NAMALWA (cell line): ENCODE measurements at places on chromosomes 7 and 10.

GRCh38 chr7:4209966-4210365, 472.1 kb upstream of the FOXK1 start:
- DNase-seq = no peak

- DNase-seq = no peak
Measured at GRCh38 chr7:84617265-84618030, 422.9 kb upstream of the SEMA3A start.

DNA sequence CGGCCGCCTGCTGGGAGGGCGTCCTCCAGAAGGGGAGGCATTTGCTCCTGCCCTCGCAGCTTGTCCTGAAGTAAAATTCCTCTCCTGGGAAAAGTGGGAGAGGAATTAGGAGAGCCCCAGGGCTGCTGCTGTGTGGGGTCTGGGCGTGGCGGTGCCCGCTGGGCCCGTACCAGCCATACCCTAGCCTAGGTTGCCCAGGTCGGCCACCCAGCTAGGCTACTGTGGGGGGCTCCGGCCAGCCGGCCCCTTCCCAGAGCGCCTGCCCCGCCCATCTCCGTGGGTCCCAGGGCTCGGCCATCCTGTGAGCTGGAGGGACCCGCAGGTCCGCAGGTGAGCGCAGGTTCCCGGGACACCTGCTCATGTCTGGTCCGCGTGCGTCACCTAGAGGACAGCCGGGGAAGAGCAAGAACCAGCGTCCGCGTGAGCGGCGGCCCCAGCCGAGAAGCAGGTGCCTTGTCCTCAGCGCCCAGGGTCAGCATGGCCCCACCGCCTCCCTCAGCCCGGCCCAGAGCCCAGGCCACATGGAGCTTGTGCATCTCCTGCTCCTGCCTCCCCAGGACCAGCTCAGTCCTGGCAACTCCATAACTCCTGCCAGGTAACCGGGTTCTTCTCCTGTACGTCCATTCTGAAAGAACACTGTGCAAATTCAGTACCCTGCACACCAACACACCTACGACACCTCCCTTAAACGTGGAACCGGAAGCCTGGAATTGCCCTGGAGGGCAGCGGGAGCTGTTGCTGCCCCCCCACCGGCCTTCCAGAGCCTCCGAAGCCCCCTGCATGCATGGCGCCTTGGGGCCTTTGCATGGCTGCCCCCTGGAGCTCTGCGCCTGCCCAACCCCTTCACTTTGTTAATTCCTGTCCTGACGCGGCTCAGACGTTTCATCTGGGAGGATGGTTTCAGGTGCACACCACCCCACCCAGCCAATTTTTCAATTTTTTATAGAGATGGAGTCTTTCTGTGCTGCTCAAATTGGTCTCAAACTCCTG, 22.8 kb upstream of the FOXL3 start:
- DNase-seq = no peak

GRCh38 chr7:127819975-127820731, 168.2 kb downstream of the SND1 start:
- no peak for DNase-seq

- DNase-seq = no peak
Measured at GRCh38 chr10:79375321-79376077, 28.2 kb downstream of the PPIF start.

DNA sequence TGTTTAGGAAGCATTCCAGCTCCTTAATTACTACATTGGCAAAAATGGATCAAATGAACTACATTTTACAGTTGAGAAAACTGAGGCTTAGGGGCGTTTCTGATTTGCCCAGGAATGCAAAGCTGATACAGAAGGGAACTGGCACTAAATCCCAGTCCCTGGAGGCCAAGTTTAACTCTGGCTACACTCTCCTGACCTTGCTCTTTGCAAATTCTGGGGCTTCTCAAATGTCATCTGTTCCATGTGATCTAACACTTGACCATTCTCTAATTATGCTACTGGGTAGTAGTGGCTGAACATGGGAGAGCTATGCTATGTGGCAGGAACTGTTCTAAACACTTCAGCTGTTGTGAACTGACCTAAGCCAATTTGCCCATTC, 11.3 kb upstream of the HABP2 start:
- no peak for DNase-seq

DNA sequence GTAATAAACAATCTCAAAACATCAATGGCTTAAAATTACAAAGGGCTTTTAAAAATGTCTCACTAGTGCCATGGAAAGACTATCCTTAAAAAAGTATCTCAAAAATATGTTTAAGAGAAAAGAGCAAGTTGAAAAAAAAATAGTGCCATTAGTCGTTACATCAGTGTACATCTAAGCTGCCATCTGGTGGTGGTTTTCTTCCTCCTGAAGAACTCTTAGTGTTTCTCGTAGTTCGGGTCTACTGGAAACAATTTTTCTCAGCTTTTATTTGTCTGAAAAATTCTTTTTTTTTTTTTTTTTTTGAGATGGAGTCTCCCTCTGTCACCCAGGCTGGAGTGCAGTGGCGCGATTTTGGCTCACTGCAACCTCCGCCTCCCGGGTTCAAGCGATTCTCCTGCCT, 5.9 kb upstream of the GARIN1A start:
- peak; percentile 67 for DNase-seq

- no peak for DNase-seq
Measured at GRCh38 chr7:135282561-135283254, 49.1 kb downstream of the STRA8 start.

- no peak for DNase-seq
Measured at GRCh38 chr7:133470-133869, 58.9 kb upstream of the FAM20C start.

GRCh38 chr7:28855538-28856217, 102.5 kb downstream of the TRIL start:
- no peak for DNase-seq

GRCh38 chr10:47378606-47379444, 5.3 kb downstream of the ZNF488 start:
- DNase-seq = no peak

- DNase-seq = no peak
Measured at GRCh38 chr10:112700215-112700671, 249.8 kb upstream of the TCF7L2 start.

- DNase-seq = no peak
Measured at GRCh38 chr7:132557489-132558044, 18.7 kb downstream of the PLXNA4 start.

GRCh38 chr7:36532981-36533499, 143.4 kb downstream of the ANLN start:
- DNase-seq = no peak

GRCh38 chr10:116868722-116869121, 19.4 kb downstream of the ENO4 start:
- no peak for DNase-seq

DNA sequence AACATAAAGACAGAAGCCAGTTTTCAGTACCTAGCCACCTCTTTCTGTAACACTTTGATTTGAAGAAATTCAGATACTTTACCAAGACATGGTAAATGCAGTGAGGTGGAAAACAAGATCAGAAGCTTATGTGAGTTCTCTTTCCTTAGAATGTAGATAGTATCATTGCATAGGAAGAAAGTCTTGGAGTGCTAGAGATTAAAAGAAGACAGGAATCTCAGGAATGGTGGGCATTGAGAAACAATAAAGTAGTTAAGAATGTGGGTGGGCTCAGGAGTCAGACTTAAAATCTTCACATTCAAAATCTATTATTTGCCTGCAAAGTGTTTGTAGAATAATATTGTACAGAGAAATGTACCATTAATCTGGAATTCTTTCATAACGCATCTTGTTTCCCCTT, 58.9 kb downstream of the POLL start:
- no peak for DNase-seq

- DNase-seq = no peak
Measured at GRCh38 chr7:152189061-152189460, 163.6 kb downstream of the GALNT11 start.

DNA sequence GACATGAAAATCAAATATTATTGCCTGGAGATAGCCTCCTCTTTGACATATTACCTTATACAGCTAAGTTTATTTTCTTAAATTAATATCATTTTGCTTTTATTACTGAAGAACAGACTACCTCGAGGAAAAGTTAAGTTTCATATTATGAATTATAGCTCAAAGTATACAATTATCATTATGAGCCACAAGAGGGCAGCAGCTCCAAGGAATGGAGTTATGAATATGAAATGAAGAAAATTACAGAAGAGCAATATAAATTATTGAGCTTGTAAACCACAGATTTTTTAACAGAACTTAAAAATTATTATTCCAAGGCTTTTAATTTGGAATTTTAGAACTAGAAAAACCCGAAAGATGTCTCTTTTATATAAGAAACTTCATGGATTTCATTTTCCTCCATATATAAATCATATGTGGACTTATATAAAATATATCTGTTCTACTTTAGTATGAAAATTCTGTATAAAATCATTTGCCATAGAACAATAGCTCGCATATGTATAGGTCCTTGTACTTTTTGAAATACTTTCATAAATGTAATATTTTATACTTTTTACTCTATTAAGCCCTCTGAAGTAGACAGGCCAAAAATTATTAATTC, 40.1 kb downstream of the IQUB start:
- DNase-seq = peak; percentile 79

- no peak for DNase-seq
Measured at GRCh38 chr7:143375298-143376034, 5.7 kb upstream of the ZYX start.

DNA sequence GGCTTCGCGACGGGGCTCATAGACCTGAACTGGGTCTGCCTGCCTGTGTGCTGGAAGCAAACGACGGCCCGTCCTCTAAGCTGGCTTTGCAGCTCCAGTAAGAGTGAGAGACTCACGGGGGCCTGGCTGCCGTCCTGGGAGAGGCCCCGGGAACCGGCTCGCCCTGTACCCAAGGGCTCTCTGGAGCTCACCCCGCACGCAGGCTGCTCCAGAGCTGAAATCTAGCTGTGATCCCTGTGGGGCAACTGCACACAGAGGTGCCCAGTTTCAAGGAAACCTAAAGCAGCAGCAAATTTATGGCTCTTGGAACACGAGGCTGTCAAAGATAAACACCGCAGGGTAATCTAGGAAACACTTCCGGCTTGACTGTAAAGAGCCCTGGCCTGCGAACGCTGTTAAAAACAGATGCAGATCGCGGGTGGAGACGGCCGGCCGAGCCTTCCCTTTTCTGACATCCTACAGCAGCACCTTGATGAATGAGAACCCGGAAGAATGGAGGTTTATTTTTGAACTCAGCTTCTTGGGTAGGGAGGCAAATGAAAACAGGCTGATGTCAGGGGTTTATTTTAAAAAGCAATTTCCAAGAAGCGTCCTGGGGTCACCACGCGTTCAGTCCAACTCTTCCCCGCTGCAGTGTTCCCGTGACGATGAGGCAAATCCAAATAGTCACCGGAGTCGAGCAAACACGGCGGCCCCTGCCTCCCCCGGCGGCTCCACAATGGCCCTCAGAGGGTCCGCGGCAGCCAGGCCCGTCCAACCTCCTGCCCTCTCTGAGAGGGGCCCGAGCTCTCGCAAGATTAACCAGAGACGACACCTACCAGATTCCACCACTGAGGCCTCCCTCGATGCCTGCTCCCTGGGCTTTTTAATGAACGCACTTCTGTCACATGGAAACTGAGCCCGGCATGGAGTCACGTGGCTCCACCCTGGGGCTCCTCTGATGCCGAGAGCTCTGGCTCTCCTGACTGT, 29.6 kb downstream of the AMZ1 start:
- DNase-seq = no peak

GRCh38 chr7:27595009-27595408, 67.7 kb downstream of the HIBADH start:
- no peak for DNase-seq

DNA sequence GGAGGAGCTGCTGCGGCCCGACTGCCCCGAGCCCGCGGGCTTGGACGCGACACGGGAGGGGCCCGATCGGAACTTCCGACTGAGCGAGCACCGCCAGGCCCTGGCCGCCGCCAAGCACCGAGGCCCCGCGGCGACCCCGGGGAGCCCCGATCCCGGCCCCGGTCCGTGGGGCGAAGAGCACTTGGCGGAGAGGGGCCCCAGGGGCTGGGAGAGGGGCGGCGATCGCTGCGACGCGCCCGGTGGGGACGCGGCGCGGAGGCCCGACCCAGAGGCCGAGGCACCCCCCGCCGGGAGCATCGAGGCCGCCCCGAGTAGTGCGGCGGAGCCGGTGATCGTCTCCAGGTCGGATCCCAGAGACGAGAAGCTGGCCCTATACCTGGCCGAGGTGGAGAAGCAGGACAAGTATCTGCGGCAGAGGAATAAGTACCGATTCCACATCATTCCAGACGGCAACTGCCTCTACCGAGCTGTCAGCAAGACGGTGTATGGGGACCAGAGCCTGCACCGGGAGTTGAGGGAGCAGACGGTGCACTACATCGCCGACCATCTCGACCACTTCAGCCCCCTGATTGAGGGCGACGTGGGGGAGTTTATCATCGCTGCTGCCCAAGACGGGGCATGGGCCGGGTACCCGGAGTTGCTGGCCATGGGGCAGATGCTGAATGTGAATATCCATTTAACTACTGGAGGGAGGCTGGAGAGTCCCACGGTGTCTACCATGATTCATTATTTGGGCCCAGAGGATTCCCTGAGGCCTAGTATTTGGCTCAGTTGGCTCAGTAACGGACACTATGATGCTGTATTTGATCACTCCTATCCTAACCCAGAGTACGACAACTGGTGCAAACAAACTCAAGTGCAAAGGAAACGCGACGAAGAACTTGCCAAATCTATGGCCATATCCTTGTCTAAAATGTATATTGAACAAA, 1.4 kb downstream of the OTUD1 start:
- peak; percentile 57 for DNase-seq

DNA sequence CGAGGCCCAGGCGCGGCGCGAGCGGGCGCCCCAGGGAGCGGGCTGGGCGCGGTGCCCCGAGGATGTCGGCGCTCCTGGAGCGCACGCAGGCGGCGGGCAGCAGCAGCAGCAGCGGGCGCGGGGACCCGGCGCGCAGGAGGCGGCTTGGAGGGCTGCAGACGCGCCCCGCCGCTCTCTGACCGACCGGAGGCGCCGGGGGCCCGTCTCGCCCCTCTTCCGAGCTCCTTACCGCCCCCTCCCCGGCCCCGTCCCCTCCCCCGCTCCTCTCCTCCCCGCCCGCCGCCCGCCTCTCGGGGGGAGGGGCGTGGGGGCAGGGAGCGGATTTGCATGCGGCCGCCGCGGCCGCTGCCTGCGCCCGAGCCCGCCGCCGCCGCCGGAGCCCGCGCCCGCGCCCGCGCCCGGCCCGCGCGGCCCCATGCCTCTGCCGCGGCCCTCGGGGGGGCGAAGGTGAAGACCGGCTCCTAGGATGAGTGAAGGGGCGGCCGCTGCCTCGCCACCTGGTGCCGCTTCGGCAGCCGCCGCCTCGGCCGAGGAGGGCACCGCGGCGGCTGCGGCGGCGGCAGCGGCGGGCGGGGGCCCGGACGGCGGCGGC, at the start of gene NRG3:
NRG3 (plus strand) TSS at position 320 of the 592 bp plus-strand sequence.
- no peak for DNase-seq

GRCh38 chr7:2014391-2015241, 218.1 kb downstream of the MAD1L1 start:
- no peak for DNase-seq

- no peak for DNase-seq
Measured at GRCh38 chr10:77625379-77625778, 12.2 kb downstream of the KCNMA1 start.

- DNase-seq = no peak
Measured at GRCh38 chr10:77841711-77842375, 84.7 kb downstream of the DLG5 start.

GRCh38 chr7:80848841-80849240, 70.0 kb downstream of the SEMA3C start:
- no peak for DNase-seq

GRCh38 chr10:50577681-50578350, 45.9 kb downstream of the SGMS1 start:
- DNase-seq = peak; percentile 10
